ENCODE measurements at places on chromosomes 3 and 15.
A peak's percentile ranks its signal among the peaks of the same experiment; 100 is the strongest.

- peak; percentile 63 for DNase-seq
Measured at GRCh38 chr15:75107908-75108838, 84.8 kb downstream of the PPCDC start.

GRCh38 chr15:78061963-78062427, 15.5 kb downstream of the TBC1D2B start:
- peak; percentile 64 for DNase-seq

- DNase-seq = no peak
Measured at GRCh38 chr3:72036899-72037298, 252.0 kb upstream of the PROK2 start.

- no peak for DNase-seq
Measured at GRCh38 chr15:91412138-91412928, 312.3 kb downstream of the SV2B start.

GRCh38 chr3:52930748-52931147, 33.4 kb upstream of the STIMATE start:
- no peak for DNase-seq

DNA sequence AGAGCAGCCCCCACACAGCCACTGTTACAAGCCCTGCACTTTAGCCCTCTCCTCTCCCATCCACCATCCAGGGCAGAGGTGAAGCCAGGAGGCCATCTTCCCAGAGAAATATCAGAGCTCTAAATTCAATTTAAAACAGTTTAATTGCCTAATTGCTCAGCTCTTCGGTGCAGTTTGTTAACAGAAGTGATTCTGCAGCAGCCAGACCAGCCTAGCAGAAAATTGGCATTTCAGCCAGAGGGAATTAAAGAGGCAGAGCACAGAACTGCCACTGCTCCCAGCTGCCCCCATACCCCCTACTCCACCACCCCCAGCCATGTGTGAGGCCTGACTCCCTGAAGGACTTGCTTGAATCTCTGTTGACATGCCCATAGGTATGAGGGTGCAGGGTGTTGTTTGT, 38.5 kb downstream of the TPRA1 start:
- no peak for DNase-seq

DNA sequence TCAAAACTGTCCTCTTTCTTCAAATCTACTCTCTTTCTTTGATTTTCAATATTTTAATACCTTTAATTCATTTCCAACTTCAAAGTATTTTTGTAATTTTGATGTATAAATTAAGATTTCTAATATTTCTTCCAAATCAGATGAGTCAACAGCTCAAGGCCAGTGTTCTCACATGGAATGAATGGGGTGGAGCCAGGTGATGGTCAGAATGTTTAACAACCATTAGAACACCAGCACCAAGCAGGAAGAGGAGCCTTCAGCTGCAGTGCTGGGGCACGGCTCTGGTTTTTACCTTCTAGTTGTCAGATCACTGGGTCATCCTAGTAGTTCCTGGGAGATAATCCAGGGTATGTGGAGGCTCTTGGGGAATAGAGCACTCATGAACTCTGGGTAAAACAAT, 494.5 kb upstream of the PDZRN3 start:
- no peak for DNase-seq

DNA sequence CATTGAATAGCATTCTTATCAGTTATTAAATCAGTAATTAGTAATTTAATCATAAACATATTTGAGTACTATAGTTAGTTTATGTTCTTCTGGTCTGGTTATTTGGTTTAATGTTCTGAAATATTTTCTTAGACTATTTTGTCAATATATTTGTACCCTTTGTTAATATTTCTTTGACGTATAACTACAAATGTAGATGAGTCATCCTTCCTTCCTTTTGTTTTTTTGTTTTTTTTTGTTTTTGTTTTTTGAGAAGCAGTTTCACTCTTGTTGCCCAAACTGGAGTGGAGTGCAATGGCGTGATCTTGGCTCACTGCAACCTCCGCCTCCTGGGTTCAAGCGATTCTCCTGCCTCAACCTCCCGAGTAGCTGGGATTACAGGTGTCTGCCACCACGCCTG, 17.4 kb upstream of the EIF3J start:
- no peak for DNase-seq

GRCh38 chr15:70098461-70099166, 897 bp upstream of the TLE3 start:
- peak; percentile 44 for DNase-seq

GRCh38 chr3:7204848-7205156, 343.9 kb downstream of the GRM7 start:
- DNase-seq = no peak

GRCh38 chr3:14267976-14268375, 89.4 kb downstream of the LSM3 start:
- no peak for DNase-seq

- no peak for DNase-seq
Measured at GRCh38 chr15:65406424-65407000, 16.2 kb downstream of the IGDCC4 start.

DNA sequence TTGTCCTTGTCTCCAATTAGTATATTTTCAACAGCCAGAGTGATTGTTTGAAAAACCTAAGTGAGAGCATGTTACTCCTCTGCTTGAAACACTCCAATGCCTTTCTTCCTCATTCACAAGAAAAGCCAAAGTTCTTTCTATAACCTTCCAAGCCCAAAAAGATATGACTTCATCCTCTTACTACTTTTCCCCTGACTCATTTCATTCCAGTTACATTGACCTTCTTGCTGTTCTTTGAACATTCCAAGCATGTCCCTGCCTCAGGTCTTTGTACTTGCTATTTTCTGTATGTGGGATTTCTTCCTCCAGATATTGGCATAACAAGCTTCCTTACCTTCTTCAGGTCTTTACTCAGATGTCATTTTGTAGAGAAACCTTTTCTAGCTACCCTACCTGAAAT, 28.3 kb downstream of the EHHADH start:
- DNase-seq = no peak

DNA sequence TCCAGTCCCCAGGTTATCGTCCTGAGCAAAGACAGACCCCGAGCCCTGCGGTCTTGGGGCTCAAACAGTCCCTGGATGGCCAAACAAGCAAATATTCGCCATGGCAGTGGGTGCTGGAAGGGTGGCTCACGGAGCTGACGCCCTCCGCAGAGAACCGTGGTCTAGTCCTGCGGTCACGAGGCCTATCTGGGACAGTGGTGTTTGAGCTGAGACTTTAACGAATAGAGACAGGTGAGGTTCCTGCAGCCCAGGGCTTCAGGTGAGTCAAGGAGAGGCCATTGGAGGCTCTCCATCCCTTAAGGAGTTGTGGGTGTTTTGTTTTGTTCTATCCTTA, 399 bp upstream of the SUCLG2 start:
- no peak for DNase-seq

DNA sequence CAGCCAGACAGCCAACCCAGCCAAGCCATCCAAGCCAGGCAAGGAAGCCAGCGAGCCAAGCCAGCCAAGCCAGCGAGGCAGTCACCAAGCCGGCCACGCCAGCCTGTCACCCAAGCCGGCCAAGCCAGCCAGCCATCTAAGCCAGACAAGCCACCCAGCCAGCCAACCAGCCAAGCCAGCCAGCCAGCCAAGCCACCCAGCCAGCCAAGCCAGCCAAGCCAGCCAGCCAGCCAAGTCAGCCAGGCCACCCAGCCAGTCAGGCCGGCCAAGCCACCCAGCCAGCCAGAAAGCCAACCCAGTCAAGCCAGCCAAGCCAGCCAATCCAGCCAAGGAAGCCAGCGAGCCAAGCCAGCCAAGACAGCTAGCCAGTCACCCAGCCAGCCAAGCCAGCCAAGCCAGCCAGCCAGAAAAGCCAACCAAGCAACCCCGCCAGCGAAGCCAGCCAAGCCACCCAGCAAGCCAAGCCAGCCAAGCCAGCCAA, 201.2 kb downstream of the GOLGA6L6 start:
- no peak for DNase-seq

GRCh38 chr3:156216852-156217251, 96.5 kb downstream of the KCNAB1 start:
- no peak for DNase-seq

DNA sequence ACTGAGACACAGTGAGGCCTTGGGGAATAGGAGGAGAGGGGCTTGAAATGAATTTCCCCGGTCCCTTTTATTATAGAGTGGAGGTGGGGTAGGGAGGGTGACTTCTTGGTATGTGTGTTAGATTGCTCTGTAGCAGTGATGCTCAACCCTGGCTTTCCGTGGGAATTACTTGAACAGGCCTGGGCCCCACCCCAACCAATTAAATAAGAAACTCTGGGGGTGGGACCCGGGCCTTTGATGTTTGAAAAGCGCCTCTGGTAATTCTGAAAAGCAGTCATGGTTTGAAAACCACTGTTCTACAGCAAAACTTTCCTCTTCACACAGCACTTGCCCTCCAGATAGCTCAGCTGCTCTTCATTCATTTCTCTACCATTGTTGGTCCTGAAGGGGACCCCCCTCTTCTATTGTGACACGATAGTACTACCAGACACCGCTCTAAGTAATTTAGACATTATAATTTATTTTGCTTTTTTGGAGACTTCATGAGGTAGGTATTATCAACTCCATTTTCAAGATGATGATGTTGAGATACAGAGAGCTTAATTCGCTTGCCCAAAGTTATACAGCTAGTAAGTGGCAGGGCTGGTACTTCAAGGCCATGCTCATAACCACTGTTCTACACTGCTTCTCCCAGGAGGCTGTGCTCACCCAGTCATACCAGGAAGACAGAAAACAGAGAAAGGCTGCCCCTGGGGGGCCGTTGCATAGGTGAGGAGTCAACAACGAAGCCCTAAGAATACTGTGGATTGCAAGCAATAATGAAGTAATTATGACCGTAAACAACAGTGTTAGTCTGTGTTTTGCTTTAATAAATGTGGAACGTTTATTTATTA, 176.2 kb downstream of the PEX5L start:
- no peak for DNase-seq

- no peak for DNase-seq
Measured at GRCh38 chr15:68639926-68640600, 61.3 kb downstream of the CORO2B start.

DNA sequence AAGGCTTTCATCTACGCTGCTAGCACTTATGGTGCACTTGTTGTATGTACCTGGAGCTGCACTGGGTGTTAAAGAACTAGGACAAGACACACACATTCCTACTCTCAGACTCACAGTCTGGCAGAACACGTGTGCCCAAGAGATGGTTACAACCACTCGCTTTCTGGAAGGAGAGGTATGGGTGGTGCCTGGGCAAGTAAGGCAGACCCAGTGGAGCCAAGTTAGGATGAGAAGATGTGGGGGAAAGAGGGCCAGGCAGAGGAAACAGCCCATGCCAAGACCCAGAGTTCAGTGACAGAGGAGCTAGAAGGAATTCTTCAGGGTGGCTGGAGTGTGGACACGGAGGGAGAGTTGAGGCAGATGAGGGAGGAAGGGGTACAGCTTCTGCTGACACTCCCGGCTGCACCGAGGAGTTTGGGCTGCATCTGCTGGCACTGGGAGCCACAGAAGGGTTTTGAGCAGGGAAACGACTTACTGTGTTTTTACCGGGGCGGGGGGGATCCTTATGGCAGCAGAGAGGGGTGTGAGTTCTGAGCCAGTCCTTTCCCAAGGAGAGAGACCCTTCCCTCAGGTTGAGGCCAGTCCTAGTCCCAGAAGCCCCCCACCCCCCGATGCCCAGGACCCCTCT, 59.0 kb downstream of the GRIP2 start:
- no peak for DNase-seq

GRCh38 chr3:138594935-138595610, 1.0 kb upstream of the CEP70 start:
- peak; percentile 17 for DNase-seq

- peak; percentile 82 for DNase-seq
Measured at GRCh38 chr15:59237119-59237855, 30.6 kb downstream of the LDHAL6B start.

- DNase-seq = peak; percentile 34
Measured at GRCh38 chr15:52331490-52332240, 36.1 kb upstream of the MYO5C start.

DNA sequence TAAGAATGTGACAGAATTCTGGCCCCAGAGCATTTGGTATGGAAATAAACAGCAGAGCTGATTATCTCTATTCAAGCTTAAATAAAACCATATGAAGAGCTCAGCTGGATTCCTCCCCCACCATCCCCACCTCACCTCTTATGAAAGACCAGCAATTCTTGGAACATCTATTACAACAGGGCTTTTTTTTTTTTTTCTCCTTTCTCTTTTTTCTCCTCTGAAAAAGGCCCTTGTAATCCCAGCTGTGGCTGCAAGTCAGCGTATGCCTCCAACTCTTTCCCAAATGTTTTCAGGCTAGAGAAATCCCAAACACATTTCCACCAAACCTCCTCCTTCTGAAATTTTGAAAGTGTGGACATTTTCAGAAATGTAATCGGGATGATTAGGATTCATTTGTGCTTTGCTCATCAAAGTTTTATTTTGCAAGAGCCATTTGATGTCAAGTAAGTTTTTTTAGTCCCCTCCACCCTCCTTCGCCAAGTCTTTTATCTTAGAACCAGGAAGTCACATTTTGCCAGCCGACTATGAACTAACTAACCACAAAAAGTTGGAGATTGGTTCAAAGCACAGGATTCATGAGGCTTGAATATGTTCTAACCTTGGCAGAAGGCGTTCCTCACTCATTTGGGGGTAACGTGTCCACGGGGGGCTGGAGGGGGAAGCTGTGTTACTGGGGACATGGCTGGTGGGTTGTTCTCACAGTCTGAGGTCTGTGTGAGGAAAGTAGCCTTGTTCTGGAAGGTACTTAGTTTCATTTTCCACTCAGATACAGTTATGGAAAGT, 142.0 kb upstream of the PDZRN3 start:
- DNase-seq = no peak

- peak; percentile 45 for DNase-seq
Measured at GRCh38 chr3:98980915-98981596, 79.6 kb upstream of the DCBLD2 start.

DNA sequence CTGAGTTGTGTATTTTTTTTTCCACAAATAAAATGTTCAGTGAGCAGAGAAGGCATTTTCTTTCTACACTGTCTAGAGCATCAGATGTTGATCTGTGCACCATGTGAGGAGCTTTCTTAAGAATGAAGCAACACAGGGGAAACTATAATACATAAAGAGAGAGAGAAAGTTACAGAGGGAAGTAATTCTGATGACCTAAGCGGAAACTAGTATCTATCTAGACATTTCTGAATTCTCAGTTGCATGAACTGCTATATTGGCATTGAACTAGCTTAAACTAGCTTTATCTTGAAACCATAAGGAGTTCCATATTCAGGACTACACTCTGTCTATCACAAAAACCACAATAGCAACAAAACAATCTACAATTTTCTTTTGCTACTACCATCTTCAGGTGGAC, 822.4 kb downstream of the VGLL3 start:
- DNase-seq = no peak

DNA sequence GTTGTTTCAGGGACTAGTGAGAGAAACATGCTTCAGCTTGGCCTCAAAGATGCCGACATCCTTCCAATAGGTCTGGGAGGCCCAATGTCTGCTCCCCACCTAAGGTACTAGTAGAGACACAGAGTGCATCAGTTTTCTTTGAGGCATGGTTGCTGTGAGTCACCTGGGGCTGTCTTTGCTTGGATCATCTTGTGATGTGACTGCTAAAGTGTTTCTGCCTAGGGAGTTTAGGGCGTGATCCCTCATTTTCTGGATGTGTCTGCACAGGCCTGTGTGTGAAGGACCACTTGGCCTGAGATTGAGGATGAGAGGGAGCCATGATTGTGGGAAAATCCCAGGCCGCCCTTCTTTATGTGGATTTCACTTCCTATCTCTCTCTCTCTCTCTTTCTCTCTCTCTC, 4.8 kb downstream of the GASK1A start:
- DNase-seq = no peak

GRCh38 chr3:132730891-132731580, 8.8 kb upstream of the NPHP3 start:
- no peak for DNase-seq

Data from inflammatory macrophage (primary cell).